ENCODE measurements at places on chromosomes 12 and 14.

- no peak for DNase-seq
Observed at GRCh38 chr14:22979748-22980392, 2.5 kb downstream of the AJUBA start.

DNA sequence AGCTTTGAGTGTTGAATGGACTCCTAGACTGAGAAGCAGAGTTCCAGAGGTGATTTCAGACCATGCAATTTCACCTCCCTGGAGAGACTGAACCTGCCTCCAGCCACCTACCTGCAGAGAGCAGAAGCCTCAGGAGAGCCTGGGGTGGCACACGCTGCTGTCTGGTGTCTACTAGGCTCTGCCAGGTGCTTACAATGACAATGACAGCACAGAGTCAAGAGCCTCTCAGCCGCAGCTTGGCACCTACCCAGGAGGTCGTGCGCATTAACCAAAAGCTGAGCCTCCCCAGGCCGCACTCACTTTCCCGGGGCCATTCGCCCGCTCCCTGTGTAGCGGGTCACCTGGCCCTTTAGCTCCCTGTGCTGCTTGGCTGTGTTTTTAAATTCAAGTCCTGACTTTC lies 63.2 kb downstream of the TESC start:
- DNase-seq, result no peak

DNA sequence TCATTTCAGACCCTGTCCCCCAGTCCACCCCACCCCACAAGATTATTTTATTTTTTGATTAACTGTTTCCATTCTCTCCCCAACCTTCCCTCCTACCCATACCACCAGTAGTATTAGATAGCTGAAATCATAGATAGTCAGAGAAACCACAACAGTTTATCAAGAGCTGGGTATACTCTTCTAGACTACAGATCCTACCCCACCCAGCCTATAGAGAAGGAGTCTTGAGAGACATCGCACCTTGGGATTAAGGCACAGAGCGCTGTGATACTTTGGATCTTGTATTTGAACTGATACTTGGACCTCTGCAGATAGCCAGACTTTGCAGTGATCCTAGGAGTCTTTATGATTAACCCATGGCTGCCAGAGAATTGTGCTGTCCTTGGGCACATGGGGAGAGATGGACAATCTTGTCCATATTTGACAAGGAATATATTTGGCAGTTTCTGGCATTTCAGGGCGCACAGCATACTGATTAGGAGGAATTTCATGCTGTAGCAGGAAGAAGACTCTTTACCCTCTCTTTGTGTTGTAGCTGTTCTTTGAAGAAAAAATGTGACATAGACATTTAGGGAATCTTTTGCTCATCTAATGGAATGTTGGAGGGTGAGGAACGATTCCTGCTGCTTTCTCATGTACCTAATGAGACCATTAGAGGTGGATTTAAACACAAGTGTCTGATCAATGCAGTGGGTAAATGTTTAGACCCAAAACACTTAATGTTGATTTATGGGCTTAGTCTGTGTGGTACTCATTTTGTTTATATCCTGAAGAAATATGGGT lies 982 bp downstream of the RBMS2 start:
- DNase-seq, result no peak

GRCh38 chr12:50162230-50162629 lies 4.9 kb downstream of the CERS5 start:
- DNase-seq, result no peak

DNA sequence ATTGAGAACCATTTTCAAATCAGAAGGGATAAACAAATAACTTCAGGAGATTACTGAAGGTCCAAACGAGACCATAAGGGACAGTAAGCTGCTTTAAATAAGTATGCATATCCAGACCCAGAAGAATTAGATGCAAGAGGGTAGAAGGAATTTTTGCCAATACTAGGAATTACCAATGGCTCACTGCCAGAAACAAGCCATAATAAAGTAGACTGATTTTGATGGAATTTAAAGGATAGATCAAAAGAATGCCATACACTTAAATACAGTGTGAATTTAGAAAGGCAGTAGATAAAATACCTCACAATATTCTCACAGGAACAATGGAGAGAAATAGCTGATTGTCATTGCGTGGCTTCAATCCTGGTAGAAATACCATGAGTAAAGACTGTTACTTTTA lies 5.3 kb downstream of the ANKS1B start:
- no peak for DNase-seq

- no peak for DNase-seq
Observed at GRCh38 chr14:61350427-61351270, 29.3 kb downstream of the PRKCH start.

DNA sequence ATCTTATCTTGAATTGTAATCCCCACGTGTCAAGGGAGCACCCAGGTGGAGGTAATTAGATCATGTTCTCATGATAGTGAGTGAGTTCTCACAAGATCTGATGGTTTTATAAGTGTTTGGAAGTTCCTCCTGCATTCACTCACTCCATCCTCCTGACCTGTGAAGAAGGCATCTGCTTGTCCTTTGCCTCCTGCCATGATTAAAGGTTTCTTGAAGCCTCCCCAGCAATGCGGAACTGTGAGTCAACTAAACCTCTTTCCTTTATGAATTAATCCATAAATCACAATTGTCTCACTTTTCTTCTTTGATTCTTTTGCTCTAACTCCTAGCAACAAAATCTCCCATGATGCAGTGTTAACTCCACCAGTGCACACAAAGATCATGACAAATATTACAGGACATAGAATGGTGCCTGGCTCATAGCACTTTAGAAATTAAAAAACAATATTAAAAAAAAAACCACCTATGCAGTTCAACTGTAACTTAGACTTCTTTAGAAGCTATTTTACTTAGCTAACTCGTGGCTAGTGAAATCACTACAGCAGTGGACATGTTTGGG lies 37.6 kb upstream of the MGAT4C start:
- no peak for DNase-seq

DNA sequence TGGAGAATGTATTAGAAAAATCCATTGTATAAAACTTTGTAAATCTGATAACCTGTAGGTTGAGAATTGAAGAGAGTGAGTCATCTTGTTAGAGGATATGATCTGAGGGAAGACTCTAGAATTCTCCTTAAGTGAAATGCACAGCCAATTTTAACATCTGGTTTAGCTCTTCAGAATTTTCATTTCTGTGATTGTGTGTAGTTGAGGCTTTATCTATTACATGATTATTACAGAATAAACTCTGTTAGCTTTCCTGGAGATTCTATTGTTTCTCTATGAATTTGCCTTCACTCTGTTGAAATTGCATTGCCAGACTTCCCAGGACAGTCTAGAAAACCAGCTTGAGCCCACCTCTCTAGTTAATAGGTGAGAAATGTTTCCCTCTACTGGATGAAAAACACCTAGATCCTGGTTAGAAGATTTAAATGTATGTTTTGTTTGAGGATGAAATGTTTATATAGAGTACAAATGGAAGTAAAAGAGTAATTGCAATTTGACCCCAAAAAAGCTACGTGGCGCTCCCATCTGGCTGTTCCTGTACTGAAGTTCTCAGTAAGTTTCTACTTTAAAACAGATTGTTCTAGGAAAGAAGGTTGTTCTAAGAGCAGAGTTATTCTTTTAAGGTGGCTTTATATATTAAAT lies 2.9 kb downstream of the NUDT4 start:
- DNase-seq, result no peak

DNA sequence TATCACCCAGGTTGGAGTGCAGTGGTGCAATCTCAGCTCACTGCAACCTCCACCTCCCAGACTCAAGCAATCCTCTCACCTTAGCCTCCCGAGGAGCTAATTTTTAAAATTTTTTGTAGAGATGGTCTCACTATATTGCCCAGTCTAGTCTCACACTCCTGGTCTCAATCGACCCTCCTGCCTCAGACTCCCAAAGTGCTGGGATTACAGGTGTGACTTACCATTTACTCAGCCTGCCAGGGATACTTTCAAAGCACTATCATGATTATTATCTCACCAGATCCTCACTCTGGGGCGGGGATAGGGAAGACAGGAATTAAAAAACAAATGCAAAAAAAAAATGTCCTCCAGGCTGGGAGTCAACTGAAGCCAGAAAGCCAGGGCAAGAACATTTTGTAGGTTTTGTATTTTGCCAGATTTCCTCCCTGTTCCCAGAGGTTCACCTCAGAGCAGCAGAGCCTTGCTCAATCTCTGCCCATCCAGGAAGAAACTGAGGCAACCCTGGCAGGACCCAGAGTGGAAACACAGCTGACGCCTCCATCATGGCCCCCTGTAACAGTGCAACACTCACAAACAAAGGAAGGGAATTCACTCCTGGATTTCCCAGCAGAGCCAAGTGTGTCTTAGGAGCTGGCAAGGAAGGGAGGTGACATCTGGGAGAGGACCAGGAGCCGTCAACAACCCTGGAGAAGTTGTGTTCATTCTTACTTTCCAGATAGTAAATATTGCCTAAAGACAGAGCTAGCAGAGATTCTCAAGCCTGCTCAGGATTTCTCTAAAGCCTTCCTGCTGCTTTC lies 73.9 kb downstream of the IRF2BPL start:
- DNase-seq, result no peak

DNA sequence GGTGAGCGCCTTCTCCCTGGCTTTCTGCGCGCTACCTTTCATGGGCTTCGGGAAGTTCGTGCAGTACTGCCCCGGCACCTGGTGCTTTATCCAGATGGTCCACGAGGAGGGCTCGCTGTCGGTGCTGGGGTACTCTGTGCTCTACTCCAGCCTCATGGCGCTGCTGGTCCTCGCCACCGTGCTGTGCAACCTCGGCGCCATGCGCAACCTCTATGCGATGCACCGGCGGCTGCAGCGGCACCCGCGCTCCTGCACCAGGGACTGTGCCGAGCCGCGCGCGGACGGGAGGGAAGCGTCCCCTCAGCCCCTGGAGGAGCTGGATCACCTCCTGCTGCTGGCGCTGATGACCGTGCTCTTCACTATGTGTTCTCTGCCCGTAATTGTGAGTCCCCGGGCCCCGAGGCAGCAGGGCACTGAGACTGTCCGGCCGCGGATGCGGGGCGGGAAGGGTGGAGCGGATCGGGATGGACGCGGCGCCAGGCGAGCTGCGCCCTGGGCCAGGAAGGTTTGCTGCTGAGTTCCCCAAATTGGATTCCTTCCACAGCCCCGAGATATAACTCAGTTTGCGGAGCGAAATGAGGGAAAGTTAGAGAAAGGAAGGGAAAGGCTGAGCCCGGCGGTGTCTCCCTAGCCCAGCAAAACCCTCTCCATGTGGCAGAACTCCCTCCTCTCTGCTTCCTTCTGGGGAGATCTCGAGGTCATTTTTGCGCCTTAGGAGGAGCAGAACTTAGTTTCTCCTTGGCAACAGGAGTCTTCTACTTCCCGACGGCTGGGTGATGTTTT lies 972 bp downstream of the PTGDR start:
- no peak for DNase-seq

- no peak for DNase-seq
Observed at GRCh38 chr12:131783915-131784541, 44.2 kb upstream of the MMP17 start.

- DNase-seq, result peak; percentile 90
Observed at GRCh38 chr12:6944381-6945186, 762 bp downstream of the C12orf57 start.

- DNase-seq, result no peak
Observed at GRCh38 chr14:53541411-53541810, 388.3 kb upstream of the DDHD1 start.

- DNase-seq, result no peak
Observed at GRCh38 chr12:108905725-108906124, 25.8 kb downstream of the DAO start.

DNA sequence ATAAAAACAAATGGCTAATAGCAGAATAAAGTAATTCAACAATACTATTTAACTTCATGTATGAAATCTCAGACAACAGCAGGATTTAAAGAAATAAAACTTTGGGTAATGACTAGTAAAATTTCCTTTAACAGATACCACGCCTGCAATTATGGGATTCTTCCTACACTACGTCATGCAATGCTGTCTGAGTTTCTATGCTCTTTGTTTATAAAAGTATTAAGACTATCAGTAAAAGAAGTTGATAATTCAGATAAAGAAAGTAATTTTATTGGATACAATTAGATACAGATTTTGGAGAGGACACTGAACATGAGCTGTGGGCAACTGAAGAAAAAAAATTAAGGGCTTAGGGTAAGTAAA lies 308.4 kb upstream of the LRFN5 start:
- no peak for DNase-seq

DNA sequence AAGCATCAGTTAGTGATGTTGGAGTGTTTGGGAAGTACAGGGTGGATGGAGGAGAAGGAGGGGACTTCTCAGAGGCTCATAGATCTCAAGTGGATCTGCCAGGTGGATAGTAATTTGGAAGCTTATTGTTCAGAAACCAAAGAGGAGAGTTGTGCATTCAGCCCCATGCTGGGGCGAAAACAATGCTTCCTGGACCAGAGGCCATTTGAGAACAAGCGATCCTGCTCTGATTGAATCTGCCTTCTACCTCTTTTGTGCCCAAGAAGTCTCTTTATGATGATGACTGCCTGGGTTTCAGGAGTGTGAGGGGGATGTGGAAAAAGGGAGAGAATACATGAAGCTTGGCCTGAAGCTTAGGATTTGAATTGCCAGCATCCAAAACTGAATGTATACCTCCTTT lies 110.8 kb upstream of the SRRM4 start:
- no peak for DNase-seq

GRCh38 chr12:71591601-71592000 lies 72.0 kb downstream of the ZFC3H1 start:
- no peak for DNase-seq

DNA sequence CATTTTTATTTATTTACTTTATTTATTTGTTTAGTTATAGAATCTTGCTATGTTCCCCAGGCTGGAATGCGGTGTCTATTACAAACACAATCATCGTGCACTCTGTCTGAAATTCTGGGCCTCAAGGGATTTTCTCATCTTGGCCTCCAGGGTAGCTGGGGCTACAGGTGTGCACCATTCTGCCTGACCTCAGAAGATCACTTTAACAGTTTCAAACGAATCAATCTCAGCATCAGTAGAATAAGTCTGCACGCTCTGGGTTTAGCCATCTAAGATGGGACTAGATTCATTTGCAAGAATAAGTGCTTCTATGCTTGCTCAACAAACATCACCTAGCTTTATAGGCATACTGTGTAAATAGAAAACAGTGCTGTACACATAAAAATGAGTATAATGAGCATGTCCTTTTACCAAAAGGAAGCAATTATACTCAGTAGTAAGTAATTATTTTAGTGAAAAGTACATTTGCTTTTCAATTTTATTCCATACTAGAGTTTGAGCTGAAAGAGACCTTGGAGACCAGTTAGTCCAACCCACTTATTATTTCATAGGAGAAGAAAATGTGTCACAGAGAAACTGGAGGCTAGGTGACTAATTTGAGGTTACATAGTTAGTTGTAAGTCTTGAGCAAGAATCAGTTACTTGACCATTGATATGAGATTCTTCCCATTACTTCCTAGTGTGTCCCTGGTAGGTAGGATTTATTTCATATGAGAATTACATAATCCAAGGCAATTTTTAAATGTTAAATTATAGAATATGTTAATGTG lies 456.5 kb upstream of the LMO3 start:
- no peak for DNase-seq
